ENCODE measurements at places on chromosomes 3 and 15. TPM values are rescaled to one million over a fixed set of nuclear protein-coding genes. Genes with fewer than 3 reads are reported as not detected.
A peak's percentile ranks its signal among the peaks of the same experiment; 100 is the strongest.

EFCAB12 gene
- 3.5 TPM for total RNA-seq

OSTN gene
- total RNA-seq = not detected

SLC9A9 gene
- total RNA-seq = 16.5 TPM

CCDC12 gene
- total RNA-seq = 59.7 TPM

MOBP gene
- total RNA-seq = 0.16 TPM

SUMF1 gene
- total RNA-seq = 50.1 TPM

STARD5 gene
- total RNA-seq = 4.1 TPM

ATP8B4 gene
- 12.5 TPM for total RNA-seq

PLSCR5 gene
- not detected for total RNA-seq

PRSS50 gene
- 0.35 TPM for total RNA-seq

ATP13A5 gene
- total RNA-seq = not detected

OR5K2 gene
- not detected for total RNA-seq

NEK10 gene
- 4.1 TPM for total RNA-seq

- no peaks in the 10 kb centered on the region for H3K36me3 ChIP-seq
- no peak overlapping the region for H3K4me3 ChIP-seq
- H3K27ac ChIP-seq = no peak overlapping the region
- H3K4me1 ChIP-seq = no peaks in the 10 kb centered on the region
- DNase-seq = no peak
Observed at GRCh38 chr3:190545191-190545590, 31.3 kb downstream of the IL1RAP start.

- peak; percentile 57 for DNase-seq
- H3K27me3 ChIP-seq = no peaks in the 10 kb centered on the region
- H3K4me1 ChIP-seq = no peaks in the 10 kb centered on the region
- no peak overlapping the region for H3K27ac ChIP-seq
- no peak overlapping the region for H3K4me3 ChIP-seq
Observed at GRCh38 chr3:111848283-111848682, 10.8 kb upstream of the PHLDB2 start.

DNA sequence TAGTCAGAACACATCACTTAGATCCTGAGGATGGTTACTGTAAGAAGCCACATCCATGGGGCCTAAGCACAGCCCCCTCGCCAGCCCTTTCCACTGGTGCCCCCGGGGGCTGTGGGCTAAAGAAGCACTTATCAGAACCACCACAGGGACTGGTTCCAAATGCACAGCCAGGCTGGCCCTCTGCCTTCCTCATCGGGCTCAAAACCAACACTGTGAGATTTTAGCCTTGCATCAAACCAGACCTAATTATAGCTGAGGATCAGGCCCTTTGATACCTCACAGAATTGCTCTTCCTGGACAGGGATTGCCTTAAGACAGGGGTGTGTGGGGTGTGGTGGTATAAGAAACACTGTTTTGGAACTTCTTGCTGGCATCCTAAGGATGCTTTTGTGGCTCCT lies 23.7 kb downstream of the SRPRB start:
- no peak for DNase-seq
- H3K4me1 ChIP-seq = no peaks in the 10 kb centered on the region
- H3K27ac ChIP-seq = no peak overlapping the region
- H3K27me3 ChIP-seq = no peaks in the 10 kb centered on the region

DNA sequence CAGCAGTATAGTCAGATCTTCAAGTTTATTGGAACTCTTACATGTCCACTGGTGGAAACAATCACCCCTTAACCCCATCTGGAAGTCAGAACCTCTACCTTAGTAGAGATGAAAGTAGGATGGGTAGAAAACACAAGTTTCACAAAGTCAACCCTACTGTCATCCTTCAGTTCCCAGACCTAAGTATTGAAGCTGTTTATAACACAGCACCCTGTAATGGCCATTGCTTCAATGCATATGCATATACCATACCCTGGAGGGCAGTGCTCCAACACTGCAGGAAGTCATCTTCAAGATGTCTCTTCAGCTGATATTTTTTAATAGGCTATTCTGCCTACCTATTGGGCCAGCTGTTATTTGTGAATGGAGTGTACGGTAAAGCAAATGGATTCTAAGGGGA lies 241.3 kb downstream of the UBE2E2 start:
- H3K27me3 ChIP-seq = no peaks in the 10 kb centered on the region
- no peak overlapping the region for H3K4me3 ChIP-seq
- no peak for DNase-seq
- H3K36me3 ChIP-seq = no peaks in the 10 kb centered on the region

DNA sequence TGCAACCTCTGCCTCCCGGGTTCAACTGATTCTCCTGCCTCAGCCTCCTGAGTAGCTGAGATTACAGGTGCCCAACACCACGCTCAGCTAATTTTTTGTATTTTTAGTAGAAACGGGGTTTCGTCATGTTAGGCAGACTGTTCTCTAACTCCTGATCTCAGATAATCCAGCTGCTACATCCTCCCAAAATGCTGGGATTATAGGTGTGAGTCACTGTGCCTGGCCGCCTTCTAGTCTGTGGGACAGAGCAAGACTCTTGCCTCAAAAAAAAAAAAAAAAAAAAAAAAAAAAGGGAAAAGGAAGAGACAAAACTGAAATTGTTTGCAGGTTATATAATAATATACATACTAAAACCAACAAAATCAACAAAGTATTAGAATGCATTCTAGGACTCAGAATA lies 215.2 kb downstream of the PCCB start:
- no peak overlapping the region for H3K27ac ChIP-seq
- no peaks in the 10 kb centered on the region for H3K36me3 ChIP-seq
- DNase-seq = no peak
- no peaks in the 10 kb centered on the region for H3K27me3 ChIP-seq
- H3K4me3 ChIP-seq = no peak overlapping the region

DNA sequence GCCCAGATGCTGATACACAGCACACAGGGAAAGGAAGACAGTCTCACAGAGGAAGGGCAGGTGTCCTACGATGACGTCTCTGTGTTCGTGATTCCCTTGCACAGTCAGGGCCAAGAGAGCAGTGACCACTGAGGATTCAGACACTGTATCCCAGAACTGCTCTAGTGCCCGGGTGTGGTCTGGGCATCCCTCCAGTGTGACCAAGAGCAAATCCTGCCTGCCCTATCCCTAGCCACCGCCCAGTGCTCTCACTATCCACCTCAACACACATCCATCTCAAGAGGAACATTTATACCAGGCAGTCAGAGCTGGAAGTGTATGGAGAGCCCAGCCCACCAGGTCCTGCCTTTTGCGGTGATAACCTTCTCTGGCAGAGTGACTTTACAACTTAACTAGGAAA lies 4.1 kb downstream of the PPM1M start:
- H3K4me3 ChIP-seq = no peak overlapping the region
- no peak overlapping the region for H3K27ac ChIP-seq
- peak; percentile 22 for DNase-seq
- no peaks in the 10 kb centered on the region for H3K36me3 ChIP-seq

- peaks cover 21% of the 10 kb centered on the region for H3K36me3 ChIP-seq
- H3K27ac ChIP-seq = no peak overlapping the region
- peaks cover 4% of the 10 kb centered on the region for H3K4me1 ChIP-seq
- no peak for DNase-seq
Observed at GRCh38 chr15:41904541-41905005, 10.7 kb upstream of the SPTBN5 start.

DNA sequence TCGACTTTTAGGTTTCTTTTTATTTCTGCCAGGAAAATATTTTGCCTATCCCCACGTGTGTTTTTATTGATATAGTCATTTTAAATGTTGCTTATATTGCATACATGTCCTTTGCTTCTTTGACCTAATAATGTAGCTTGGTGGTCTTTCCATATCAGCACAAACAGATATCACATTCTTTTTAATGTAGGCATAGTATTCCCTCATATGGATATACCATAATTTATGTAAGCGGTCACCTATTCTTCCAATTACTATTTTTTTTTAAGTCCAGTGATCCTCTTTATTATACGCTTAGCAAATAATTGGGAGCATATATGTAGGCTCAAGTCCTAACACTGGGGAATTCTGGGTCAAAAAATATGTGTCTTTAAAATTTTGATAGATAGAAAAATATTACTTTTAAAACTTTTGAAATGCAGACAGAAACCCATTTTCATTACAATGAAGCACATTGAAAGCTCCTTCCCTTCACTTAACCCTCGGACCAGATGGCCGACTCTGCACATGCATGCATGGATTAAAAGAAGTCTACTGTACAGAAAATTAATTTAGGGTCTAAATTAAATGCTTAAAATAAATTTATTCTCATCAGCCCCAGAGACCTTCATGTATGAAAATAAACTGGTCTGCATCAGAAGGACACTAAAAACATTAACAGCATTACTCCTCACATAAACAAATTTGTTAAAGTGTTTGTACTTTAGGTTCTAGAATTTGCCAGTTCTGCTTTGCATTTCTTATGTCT lies 90.5 kb upstream of the LIMD1 start:
- H3K4me3 ChIP-seq = no peak overlapping the region
- no peak for DNase-seq
- peaks cover 6% of the 10 kb centered on the region for H3K4me1 ChIP-seq

- peaks cover 27% of the 10 kb centered on the region for H3K36me3 ChIP-seq
- no peak for DNase-seq
- no peak overlapping the region for H3K4me3 ChIP-seq
- H3K27me3 ChIP-seq = no peaks in the 10 kb centered on the region
Observed at GRCh38 chr3:12907729-12908128, 66.4 kb upstream of the RPL32 start.

GRCh38 chr3:37700466-37701248 lies 161.0 kb upstream of the CTDSPL start:
- H3K4me3 ChIP-seq = no peak overlapping the region
- no peak overlapping the region for H3K27ac ChIP-seq
- DNase-seq = no peak
- no peaks in the 10 kb centered on the region for H3K36me3 ChIP-seq
- no peaks in the 10 kb centered on the region for H3K4me1 ChIP-seq

DNA sequence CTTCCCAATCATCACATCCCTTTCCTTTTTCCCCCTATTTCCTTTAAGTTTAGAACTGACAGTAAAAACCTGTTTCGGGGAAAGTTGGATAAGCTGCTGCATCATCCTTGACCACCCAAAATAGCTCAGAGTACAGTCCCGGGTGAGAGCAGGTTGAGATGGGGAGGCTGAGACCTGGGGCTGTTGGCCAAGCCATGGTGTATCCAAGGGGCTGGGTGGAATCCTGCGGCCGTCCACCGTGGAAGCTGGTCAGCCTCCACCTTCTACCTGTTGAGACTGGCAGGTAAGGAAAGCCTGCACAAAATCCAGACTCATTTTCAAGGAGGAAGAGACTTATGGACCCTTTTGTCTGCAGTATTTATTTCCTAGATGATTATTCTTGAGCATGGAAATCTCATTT lies 128.2 kb upstream of the PLXNA1 start:
- H3K36me3 ChIP-seq = no peaks in the 10 kb centered on the region
- H3K4me1 ChIP-seq = no peaks in the 10 kb centered on the region
- H3K27me3 ChIP-seq = no peaks in the 10 kb centered on the region
- no peak overlapping the region for H3K27ac ChIP-seq

GRCh38 chr3:172634948-172635347 lies 75.9 kb downstream of the NCEH1 start:
- H3K4me3 ChIP-seq = no peak overlapping the region
- H3K4me1 ChIP-seq = no peaks in the 10 kb centered on the region
- no peaks in the 10 kb centered on the region for H3K27me3 ChIP-seq
- H3K27ac ChIP-seq = no peak overlapping the region

- DNase-seq = no peak
- H3K4me1 ChIP-seq = peaks cover 8% of the 10 kb centered on the region
- H3K27ac ChIP-seq = no peak overlapping the region
- no peak overlapping the region for H3K4me3 ChIP-seq
- no peaks in the 10 kb centered on the region for H3K27me3 ChIP-seq
Observed at GRCh38 chr15:70069716-70070115, 28.0 kb downstream of the TLE3 start.

- H3K36me3 ChIP-seq = peaks cover 2% of the 10 kb centered on the region
- H3K27ac ChIP-seq = no peak overlapping the region
- H3K4me1 ChIP-seq = peaks cover 14% of the 10 kb centered on the region
- no peak for DNase-seq
- no peak overlapping the region for H3K4me3 ChIP-seq
Observed at GRCh38 chr15:78449220-78449999, 11.4 kb downstream of the IREB2 start.

DNA sequence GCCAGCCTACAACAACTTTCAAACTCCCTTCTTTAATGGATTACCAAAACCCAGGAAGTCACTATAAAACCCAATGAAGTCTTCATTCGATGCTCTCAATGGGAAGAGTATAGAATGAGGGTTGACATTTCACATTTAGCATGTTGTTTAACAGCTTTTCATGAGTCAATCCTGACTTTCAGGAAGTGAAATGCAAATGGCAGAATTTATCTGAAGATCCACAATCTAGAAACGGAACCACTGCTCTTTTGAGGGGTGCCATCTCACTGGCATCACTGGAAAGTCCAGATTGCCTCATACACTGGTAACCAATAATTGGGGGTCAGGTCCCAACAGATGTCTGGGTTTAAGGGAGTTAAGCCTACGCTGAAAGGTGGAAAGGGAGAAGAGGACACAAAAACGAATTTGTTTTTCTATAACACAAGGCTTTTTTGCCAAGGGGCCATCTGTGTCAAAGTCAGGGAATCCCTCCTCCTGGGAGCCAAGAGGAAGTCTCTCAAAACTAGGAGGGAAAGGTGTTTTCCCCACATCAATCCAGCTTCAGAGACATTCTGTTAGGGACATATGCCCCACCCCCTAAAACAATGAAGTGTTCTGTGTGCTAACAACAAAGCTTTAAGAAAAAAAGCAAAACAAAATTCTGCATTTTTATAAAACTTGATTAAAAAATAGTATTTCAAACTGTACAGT lies 12.0 kb upstream of the ATP1B3 start:
- H3K27ac ChIP-seq = no peak overlapping the region
- no peaks in the 10 kb centered on the region for H3K27me3 ChIP-seq
- H3K36me3 ChIP-seq = no peaks in the 10 kb centered on the region

GRCh38 chr3:173945806-173946205 lies 548.3 kb downstream of the NLGN1 start:
- H3K4me1 ChIP-seq = no peaks in the 10 kb centered on the region
- DNase-seq = no peak
- no peaks in the 10 kb centered on the region for H3K36me3 ChIP-seq
- H3K27ac ChIP-seq = no peak overlapping the region
- no peaks in the 10 kb centered on the region for H3K27me3 ChIP-seq
- H3K4me3 ChIP-seq = no peak overlapping the region

GRCh38 chr15:64731805-64732151 lies 43.6 kb downstream of the RBPMS2 start:
- no peaks in the 10 kb centered on the region for H3K4me1 ChIP-seq
- no peak overlapping the region for H3K4me3 ChIP-seq
- H3K36me3 ChIP-seq = no peaks in the 10 kb centered on the region
- peak overlapping the region; percentile 2 for H3K27ac ChIP-seq
- DNase-seq = no peak
- H3K27me3 ChIP-seq = no peaks in the 10 kb centered on the region

DNA sequence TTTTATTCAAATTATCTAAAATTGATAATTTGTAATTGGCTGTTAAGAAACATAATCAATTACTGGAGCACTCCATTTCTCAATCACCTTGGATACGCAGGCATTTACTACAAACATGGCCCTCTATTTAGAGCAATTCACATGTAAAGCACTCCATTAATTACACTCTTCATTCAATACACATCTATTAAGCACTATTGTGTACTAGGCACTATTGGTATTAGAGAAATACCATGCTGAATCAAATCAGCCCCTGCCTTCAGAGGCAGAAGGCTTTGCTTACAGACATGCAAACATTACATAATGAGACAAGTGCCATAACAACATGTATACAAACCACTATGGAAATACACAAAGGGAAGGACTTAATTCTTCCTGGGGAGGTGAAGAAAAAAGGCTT lies 69.1 kb downstream of the PEAK1 start:
- no peak for DNase-seq
- no peak overlapping the region for H3K27ac ChIP-seq
- H3K36me3 ChIP-seq = no peaks in the 10 kb centered on the region
- H3K4me1 ChIP-seq = no peaks in the 10 kb centered on the region
- H3K27me3 ChIP-seq = no peaks in the 10 kb centered on the region
